WTC11 (cell line): ENCODE measurements at places on chromosomes 16 and 17.
A peak's percentile ranks its signal among the peaks of the same experiment; 100 is the strongest.

DNA sequence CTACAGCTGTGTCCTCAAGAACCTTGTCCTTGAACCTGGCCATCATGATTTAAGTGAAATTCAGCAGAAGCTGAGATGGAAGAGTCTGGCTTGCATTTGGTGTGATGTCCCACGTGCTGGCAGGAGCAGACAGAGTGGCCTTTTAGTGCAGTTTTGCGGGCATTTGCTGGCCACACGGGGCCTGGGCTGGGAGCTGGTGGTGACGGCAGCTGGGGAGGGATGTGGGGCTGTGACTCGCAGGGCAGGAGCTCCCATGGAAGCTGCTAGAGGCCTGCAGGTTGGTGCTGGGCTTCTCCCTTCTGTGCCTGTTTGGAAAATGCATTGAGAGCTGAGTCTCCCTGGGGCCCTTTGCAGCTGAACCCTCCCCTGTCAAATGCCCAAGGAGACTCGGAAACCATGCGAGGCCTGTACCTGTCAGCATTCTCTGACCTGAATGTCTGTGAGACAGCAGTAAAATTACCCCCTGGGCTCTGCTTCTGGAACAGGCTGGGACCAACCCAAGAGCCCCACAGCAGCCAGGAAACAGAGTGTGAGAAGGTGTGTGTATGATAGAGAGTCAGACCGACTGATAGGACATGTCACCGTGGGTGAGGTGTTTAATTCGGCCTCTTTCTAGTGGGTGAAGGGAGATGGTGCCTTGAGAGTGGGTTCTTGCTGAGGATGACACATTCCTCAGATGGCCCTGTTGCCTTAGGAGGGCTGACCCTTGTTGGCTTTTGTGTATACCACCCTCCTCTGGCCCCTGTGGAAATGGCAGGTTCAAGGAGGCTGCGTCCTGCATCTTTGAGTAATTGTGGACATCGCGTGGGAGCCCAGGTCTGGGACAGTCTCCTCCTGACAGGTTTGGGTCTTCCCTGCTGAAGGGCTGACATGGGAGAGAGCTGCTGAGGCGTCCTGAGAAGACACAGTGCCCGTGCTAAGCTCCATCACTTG is 145.5 kb downstream of the MSI2 start:
- DNase-seq: peak; percentile 49

DNA sequence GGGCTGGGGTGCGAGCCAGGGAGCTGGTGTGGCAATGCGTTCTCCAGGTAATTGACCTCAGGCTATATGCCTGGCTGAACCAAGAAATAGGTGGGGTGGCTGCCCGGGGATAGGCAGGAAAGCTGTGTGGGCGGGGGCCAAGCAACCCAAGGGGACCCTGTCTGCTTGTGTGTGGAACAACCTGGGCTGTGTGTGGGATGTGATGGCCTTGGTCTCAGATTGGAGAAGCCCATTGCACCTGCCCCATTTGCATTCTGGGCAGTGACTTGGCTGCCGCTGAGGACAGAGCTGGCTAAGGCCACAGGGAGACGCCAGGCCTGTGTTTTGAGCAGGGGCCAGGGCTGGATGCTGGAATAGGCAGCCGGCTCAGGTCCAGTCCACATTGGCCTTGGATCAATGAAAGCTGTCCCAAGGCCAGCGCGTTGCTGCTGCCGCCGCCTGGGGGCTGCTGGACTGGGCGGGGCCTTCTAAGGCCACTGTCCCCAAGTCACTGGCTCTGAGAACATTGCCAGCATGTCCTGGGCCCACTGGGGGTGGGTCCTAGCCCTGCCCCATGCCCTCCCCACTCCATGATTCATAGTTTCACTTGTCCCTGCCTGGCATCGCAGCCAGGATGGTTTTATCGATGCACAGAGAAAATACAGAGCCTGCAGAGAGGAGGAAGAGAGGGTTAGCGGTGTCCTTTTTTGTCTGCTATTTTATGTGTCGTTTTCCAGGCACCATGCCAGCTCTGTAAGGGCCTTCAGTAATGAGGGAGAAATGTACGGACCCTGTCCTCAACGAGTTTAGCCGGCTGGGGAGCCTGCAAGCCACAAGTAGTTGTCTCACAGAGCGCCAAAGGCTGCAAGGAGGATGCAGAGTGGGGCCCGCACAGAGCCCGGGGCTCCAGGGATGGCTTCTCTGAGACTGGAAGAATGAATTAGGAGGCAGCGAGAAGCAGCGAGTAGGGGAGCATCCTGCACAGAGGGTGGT is 43.9 kb downstream of the NKD1 start:
- no peak for DNase-seq

DNA sequence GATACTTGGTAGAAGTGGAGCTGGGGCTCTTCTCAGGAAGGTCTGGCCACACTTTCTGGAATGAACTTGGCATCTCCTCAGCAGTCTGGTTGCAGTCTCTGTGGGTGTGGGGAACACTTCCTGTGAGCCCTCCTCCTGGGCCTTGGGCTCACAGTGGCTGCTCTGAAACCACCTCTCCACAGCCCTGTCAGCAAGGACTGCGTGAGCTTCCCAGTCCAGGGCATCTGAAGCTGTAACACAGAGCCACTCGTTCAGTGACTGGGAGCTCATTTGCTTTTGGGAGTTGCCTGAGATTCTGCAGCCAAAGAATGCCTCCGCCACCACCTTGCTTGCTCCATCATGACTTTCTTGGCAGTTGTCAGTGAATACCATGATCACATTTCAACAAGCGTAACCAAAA is 60.0 kb downstream of the CLEC16A start:
- no peak for DNase-seq

DNA sequence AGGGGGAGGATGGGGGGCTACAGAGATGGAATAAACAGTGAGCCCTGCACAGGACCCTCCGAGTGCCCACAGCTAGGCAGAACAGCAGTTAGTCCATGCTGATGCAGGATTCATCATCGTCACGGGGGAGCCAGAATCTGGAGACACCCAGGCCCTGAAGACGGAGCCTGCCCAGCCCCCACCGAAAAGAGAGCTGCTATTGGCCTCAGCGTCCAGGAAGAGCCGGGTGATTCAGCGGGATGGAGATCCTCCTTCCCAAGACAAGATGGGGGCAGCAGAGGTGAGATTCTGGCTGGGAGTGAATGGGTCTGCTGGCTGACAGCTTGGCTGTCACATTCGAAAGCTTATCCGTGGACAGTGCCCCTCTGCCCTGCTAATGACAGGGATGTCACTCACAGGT is 133.6 kb upstream of the CRHR1 start:
- DNase-seq: no peak

DNA sequence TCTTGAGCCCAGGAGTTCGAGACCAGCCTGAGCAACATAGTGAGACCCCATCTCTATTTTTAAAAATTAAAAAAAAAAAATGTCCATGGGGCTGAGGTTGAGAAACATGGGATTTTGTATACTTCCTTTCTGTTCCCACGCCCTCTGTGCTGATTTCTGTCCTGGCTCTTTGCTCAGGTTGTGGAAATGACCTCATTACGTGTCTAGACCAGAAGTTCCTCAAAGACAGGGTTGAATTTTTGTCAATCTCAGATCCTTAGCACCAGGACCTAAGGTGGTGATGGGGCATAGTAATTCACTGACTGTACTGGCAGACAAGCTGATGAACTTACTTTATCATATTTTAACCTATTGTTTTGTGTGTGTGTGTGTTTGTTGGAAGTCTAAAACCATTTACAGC is 11.2 kb upstream of the HNF1B start:
- no peak for DNase-seq
